NCI-H2081 treated with DMSO at 0.1 percent for 48 hours (cell line): ENCODE measurements at places on chromosomes 3 and 15.

GRCh38 chr15:29687204-29687815 lies 135.0 kb downstream of the TJP1 start:
- peak; percentile 76 for DNase-seq

- DNase-seq: peak; percentile 95
Measured at GRCh38 chr3:197736491-197737318, at the start of gene RUBCN. TSS of gene RUBCN (minus strand) at chr3:197736904. CDS start at chr3:197736719, 185 bp downstream.

DNA sequence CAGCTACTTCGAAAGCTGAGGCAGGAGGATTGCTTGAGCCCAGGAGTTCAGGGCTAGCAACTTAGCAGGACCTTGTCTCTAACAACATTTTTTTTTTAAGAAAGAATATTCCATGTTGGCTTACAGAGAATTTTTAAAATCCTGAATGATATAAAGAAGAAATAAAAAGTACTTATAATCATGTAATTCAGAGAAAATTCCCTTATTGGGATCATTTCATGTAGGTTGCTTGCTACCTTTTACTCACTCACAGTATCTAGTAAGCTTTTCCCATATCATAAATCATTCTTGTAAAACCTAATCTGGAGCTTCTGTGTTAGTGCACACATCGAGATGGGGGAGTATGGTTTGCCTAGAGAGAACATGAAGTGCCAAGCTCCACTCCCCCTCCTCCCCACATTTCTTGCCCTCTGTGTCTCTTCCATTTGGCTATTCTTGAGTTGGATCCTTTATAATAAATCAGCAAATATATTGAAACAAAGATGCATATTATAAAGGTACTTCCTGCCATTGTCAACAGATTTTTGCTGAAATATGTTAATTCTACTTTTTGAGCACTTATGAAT lies 13.6 kb downstream of the TF start:
- no peak for DNase-seq

GRCh38 chr3:37443363-37444035 lies 269.1 kb upstream of the LRRFIP2 start:
- no peak for DNase-seq

GRCh38 chr15:25710184-25710583 lies 152.9 kb downstream of the ATP10A start:
- no peak for DNase-seq

GRCh38 chr15:82710926-82711490 lies 1.3 kb upstream of the AP3B2 start:
- no peak for DNase-seq

GRCh38 chr15:45091161-45091560 lies 22.8 kb downstream of the DUOX2 start:
- no peak for DNase-seq

- no peak for DNase-seq
Measured at GRCh38 chr15:37709669-37710068, 224.8 kb upstream of the TMCO5A start.

DNA sequence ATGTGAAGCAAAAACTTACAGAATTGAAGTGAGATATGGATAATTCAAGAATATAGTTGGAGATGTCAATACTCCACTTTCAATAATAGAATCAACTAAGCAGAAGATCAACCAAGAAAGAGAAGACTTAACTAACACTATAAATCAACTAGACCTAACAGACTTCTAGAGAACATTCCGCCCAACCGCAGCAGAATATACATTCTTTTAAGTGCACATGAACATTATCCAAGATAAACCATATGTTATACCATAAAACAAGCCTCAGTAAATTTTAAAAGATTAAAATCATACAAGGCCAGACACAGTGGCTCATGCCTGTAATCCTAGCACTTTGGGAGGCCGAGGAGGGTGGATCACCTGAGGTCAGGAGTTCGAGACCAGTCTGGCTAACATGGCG lies 5.5 kb upstream of the TEX55 start:
- no peak for DNase-seq

DNA sequence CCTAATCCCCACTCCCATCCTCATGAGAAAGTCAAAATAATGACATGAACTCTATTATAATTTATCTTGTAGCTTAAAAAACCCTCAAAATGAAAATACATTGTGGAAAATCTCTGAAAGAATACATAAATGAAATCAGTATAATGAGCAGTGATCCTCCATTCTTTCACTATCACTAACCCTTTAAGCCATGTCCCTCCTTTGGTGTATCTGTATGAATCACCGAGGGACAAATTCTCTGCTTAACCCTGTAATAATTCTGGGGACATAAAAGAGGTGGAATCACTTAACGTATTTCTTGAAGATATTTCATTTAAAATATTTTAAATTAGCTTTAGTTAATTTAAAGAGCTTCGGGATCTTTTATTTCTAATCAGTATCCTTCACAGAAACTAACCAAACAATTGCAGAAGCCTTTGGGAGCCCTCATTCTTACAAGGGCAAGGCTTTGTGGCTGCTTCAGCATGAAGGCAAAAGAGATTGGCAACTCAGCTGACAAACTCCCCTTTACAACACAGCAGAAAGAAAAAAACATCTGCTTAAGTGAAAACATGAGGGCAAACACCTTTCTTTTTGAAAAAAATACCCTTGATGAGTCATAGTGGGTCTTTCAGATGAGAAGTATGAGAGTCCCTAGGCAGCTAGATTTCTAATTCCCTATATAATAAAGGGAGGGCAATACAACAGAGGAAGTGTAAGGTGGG lies 44.0 kb upstream of the ALCAM start:
- no peak for DNase-seq

DNA sequence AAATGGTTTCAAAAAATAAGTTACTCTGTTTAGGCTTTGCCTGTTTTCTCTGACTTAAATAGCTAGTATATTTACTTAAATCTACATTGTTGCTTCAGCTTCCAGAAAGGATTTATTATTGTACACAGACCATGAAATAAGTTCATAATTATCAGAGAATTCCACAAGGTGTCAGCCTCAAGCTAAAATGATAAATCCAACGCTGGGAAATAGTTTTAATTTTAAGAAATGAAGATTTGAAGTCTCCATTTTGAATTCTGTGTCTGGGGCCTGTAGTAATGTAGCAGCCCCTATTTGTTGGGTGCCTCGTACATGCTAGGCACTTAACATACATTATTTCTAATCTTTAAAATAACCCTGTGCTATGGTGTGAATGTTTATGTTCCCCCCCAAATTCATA lies 92.6 kb upstream of the KCNMB2 start:
- peak; percentile 63 for DNase-seq

GRCh38 chr3:55692295-55692956 lies 205.3 kb upstream of the WNT5A start:
- DNase-seq: no peak
